ENCODE measurements at places on chromosomes 12 and 14.

- DNase-seq = no peak
Measured at GRCh38 chr12:28771968-28772367, 377.1 kb upstream of the FAR2 start.

DNA sequence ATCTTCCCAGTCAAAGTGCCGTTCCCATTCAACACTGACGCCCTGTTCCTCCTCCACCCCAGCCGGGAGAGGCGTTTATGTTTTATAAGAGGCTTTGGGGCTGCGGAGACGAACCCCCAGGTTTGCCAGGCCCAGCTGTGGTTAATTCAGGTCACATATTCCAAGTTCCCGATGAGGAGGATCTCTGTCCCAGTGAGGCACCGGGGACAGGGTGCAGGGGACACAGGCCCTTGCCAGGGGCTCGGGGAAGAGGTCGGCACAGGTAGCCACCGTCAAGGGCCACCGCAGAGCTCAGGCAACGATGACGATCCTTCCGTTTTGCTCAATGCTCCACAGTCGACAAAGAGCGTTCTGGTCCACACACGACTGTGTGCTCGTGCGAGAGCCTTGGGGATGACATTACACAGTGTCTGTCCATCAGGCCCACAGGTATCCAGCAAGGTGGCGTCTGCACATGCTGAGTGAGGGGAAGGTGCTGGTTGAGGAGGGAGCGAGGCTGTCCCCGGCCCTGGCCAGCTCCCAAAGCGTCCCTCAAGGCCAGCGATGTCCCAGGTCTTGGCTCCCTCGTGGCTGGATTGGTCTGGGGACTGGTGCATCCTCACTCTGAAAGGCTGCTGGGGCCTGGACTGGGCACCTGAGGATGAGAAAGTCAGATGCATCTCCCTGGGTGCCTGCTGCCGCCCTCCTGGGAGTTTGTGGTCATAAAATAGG lies 189.2 kb upstream of the C14orf180 start:
- no peak for DNase-seq

DNA sequence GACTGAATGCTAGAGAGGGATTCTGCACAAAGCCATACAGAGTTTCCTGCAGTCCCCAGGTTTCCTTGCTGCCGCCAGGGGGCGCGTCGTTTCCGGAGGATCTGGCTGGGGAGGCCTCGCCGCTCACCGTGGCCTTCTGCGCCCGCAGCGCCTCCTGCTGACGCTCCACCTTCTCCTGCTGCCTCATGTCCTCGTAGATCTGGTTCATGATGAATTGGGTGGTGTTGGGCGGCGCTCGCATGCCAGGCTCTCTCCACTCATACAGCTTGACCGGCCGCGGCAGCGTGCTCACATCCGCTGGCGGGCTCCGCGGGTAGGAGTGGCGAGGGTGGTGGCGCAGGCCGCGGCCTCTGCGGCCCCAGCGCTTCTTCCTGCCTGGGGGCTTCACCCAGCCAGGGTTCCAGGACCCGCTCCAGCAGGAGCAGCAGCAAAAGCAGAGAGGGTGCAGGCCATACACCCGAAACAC lies 987 bp downstream of the CCER1 start:
- no peak for DNase-seq

DNA sequence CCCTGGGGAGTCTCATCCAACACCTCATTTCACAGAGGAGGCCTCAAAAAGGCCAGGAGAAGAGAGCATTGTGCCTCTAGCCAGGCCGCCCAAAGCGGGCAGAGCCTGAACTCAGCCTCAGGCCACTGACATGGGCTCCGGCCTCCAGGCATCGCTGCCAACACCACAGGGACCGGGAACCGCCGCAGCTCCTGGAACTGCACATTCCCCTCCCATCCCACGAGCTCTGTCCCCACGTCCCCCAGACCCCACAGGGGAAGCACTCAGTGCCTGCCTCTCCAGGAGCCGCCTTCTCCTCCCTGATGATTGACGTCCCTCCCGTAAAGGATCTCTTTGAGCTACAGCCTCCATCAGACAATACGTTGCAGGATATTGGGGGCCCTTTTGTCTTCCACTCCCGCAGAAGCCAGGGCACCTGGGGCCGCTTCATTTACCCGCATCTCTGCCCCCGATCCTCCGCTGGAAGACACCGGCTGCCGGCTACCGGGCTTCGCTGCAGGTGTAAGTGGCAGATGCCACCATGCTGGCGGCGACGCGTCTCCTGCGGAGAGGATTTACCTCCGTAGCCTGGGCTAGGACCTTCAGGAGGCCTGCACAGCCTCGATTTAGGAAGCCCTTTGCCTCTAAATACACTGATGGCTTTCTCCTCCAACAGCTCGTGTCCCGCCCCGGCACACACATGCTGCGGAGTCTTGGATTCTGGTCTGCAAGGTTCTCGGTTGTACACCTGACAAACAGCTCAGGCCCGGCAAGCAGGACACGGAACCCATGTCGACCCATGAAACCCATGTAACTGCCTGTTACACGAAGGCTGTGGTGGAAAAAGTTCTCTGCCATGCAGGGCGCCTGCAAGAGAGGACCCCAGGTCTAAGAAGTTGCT lies 104.8 kb downstream of the RIMBP2 start:
- DNase-seq = no peak

- no peak for DNase-seq
Measured at GRCh38 chr14:100191584-100192249, 32.3 kb upstream of the DEGS2 start.

DNA sequence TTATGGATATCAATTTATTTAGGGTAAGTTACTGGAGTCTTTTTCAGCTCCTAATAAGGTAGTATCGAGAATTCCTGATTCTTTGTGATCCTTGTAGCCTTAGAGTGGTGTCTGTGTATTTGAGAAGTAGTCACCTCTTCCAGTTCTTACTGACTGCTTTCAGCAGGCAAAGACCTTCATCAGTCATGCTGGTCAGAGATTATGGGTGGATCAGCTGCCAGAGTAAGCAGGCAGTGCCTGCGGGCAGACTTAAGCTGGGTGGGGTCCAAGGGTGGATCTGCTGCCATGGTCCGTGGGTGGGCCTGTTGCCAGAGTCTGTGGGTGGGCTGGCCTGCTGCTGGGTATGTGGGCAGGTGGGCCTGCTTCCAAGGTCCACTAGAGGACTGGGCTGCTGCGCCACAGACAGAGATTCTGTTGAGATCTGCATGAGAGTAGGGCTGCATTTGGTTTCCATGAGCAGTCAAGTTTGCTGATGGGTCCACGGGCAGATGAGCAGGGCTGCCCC lies 188.7 kb downstream of the ANO2 start:
- DNase-seq = no peak

GRCh38 chr12:3342051-3342450 lies 149.0 kb upstream of the PRMT8 start:
- DNase-seq = no peak

DNA sequence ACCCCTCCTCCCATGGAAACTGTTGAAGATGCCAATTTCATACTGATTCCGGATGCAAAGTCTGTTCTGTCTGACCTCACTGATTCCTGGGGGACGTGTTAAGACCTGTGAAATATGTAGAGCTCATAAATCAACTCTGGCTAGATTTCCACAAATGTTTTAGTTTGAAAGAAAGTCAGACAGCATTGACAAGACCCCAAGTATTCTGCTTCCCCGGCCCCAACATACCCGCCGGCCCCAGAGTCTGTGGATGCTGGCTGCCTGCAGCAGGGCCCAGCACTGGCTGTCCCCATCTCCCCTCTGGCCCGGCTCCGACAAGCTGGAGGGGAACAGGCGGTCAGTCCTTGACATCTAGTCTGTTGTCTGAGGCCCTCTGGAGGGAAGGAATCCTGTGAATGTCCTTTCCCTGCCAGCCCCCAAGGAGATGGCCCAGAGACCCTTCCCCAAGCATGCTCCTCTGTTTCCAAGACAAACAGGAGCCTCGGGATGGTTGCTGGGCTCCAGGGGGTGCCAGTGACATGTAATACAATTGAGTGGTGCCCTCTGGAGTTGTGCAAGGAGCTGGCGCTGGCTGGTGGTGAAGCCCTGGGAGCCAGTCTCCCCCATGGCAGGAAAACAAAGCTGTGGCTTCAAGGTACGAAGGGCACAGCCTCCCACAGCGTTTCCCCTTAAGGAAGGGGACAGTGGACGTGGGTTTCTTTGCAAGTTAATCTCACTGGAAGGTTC lies 22.3 kb downstream of the FBLN5 start:
- no peak for DNase-seq

GRCh38 chr14:68486809-68487208 lies 306.1 kb downstream of the ZFP36L1 start:
- no peak for DNase-seq

GRCh38 chr14:45705940-45706534 lies 453.0 kb upstream of the MIS18BP1 start:
- no peak for DNase-seq

- DNase-seq = no peak
Measured at GRCh38 chr14:64201921-64202545, 92.1 kb downstream of the ESR2 start.

- DNase-seq = no peak
Measured at GRCh38 chr12:7021956-7022355, 3.7 kb upstream of the LPCAT3 start.

DNA sequence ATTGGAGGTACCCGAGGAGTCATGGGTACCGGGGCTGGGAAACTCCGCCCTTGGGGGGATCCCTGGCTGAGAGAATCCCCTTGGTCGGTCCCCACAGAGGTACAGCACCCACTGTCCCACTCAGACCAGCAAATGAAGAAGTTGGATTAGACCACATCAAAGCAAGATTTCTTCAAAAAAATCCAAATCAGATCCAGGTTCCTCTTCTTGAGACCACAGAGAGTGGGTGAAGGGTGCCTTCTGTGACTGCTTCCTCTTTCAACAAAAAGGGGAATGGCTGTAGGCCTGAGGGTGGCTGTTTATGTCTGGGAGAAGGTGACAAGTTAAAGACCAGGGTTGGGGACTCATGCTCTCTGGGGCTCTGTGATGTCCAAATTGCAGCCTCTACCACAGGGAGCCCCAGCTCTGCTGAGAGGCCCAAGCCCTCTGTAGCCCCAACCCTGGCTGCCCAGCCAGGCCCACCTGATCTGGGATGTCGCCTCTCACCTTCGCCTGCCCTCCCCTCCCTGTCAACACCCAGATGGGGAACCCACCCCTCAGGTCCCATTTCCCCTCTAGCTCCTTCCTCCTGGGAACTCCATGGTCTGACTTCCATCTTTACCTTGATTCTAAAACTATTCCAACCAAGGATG lies 50.9 kb downstream of the ZFP36L1 start:
- DNase-seq = no peak

- DNase-seq = no peak
Measured at GRCh38 chr12:61993734-61994345, 266.4 kb upstream of the USP15 start.

DNA sequence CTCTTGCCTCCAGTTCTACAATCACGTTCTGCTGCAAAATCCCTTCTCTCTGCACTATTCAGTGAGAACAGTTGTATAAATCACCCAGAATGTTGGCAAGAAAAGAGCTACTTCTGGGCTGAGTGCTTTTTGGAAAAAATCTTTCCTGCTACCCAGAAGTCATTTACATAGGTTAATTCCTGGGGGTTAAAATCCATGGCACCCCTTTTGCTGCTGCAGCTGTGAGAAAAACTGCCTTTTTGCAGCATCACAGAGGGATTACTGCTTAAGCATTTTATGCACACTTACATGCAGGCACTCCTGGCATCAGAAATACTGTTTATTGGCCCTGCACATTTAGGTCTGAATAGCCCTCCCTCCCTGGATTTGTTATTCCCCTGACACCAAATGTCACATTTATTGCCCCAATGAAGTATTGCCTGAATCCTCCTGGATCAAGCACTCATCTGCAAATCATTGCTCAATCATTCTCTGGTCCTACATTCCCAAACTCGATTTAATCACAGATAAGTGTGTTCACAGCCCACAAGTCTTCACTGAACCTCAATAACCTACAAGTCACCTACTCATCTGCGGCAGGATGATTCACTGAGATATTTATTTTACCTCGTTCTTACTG lies 43.1 kb upstream of the CCDC196 start:
- no peak for DNase-seq

GRCh38 chr12:40399656-40400055 lies 174.9 kb downstream of the LRRK2 start:
- DNase-seq = no peak

DNA sequence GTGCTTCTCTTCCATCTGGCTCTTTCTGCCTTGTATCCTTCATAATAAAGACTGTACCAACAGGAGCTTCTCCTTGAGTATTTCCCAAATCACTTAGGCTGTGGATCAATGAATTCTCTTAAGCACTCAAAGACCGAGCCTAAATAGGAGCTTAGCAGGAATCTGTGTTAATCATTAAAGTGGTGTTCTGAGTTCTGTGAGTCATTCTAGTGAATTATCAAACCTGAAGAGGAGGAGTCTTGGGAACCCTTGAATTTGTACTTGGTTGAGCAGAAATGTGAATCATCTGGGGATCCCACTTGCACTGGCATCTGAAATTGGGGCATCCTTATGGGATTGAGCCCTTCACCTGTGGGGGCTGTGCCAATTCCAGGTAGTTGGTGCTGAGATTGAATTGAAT lies 946.2 kb downstream of the BCL11B start:
- no peak for DNase-seq

GRCh38 chr14:30005114-30005808 lies 77.6 kb upstream of the PRKD1 start:
- no peak for DNase-seq

DNA sequence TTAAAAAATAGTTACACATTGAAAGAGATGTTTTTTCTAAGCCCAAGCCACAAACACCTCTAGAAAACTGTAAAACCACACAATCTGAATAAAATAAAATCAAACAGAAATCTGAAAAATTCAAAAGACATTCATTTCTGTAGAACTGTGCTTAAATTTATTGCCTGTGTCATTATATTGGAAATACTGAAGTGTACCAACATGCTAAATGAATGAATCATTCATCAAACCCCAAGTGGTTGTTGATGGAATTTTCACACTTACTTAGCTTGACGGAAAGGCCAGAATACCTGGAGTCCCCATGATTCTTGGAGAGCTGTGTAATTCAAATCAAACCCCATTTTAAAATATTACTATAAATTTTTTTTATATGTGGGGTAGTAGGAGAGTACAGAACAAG lies 2.7 kb downstream of the KITLG start:
- no peak for DNase-seq

- no peak for DNase-seq
Measured at GRCh38 chr12:106224355-106224706, 23.5 kb downstream of the CKAP4 start.

- DNase-seq = no peak
Measured at GRCh38 chr12:83389237-83389996, 702.7 kb downstream of the TMTC2 start.

GRCh38 chr14:104803280-104803911 lies 2.5 kb downstream of the ZBTB42 start:
- DNase-seq = no peak

All from activated T-cell treated with anti-CD3 and anti-CD28 coated beads for 4 hours (primary cell).